ENCODE measurements at places on chromosomes 7 and 10.

DNA sequence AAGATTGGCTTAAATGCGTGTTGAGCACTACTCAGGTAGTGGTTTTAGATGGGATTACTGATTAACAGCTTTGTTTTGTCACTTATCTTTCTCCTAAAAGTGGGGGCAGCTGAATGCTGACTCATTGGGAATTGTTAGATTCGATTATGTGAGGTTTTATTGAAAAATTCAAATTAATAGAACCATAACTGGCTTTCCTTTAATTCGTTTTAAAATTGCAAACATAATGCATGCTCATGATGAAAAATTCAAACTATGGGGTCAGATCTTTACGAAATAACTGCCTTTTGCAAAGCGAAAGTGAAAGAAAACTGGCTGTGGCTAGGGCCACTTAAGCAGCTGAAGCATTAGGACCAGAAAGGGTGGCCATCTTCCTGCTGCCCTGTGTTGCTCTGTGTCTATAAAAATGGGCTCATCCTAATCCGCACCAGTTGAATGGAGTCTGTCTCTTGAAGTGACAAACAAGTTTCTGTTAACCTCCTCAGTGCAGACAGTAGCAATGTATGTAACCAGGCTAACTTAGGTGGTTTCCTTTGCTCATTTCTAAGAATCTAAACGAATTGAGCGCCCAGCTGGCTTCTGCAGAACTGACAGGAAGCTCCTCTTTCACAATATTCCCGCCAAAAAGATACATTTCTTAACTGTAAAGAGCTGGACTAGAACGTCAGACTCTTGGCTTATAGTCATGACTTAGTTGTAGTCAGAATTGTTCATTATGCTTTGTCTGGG is 27.8 kb downstream of the DENND10 start:
- DNase-seq, result no peak

DNA sequence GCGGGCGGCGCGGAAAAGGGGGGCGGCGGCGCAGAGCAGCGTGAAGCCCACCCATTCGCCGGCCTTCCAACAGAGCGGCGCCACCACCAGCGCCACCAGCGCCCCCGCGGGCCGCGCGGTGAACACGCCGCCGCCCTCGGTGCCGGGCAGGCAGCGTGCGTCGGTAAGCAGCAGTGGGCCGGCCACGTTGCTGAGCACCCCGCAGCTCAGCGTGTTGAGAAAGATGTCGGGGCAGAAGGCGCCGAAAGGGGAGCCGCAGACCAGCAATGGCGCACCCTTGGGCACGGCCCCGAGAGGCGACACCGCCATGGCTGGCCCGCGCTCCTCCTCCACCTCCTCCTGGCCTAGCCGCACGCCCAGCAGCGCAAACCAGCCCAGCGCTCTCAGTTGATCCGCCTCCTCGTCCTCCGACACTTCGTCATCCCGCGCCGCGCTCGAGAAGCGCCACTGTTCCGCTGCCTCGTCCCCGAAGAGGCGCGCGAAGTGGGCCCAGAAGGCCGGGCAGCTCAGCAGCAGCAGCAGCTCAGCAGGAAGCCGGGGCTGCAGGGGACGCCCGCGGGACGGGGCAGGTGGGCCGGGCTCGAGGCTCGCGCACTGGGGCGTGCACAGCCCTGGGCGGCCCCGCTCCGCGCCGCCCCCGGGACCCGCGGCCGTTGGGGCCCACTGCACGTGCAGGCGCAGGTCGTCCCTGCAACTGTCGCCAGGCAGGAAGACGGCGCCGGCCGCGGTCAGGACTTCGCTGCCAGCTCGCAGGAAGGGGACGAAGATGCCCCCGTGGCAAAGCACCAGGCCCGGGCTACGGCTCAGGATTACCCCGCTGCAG is 623 bp downstream of the TYSND1 start:
- peak; percentile 72 for DNase-seq

- no peak for DNase-seq
Observed at GRCh38 chr10:79298403-79299244, 48.6 kb upstream of the PPIF start.

GRCh38 chr10:63375859-63376258 is 89.9 kb downstream of the JMJD1C start:
- DNase-seq, result no peak

DNA sequence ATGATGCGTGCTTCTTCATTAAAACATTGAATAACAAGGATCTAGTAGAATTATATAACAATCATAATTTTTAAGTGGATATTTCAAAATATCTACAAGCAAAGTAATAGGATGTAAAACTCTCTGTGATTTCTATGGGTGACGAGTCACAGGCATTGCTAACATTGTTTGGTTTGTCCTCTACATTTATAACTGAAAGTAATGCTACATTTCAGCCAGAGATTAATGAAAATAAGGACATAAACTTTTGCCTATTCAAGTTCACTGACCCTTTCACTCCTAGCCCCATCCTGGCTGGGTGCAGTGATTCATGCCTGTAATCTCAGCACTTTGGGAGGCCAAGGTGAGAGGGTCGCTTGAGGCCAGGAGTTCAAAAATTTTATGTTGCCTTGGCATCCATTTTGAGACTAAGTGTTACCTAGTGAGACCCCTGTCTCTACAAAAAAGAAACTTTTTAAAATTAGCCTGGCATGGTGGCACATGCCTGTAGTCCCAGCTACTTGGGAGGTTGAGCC is 38.4 kb upstream of the HSPA12A start:
- no peak for DNase-seq

- DNase-seq, result no peak
Observed at GRCh38 chr10:72140850-72141249, 52.5 kb upstream of the SPOCK2 start.

GRCh38 chr7:50069613-50070012 is 23.4 kb downstream of the ZPBP start:
- peak; percentile 3 for DNase-seq

DNA sequence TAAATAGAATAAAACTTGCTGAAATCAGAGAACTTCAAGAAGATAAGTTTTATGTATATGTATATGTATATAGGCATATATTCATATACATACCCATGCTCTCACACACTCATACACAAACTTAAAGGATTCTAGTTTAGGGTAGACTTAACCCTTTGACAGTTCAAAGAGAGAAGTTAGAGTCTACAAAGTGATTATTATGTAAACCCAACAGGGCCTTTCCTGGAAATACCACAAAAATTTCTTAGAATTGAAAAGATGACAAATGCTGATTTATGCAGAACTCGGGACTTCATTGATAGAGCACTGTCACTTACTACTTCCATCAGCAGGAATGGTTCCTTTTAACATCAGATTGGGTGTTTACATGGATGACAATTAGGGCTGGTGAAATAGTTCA is 763.5 kb downstream of the AUTS2 start:
- DNase-seq, result no peak

GRCh38 chr10:51075873-51076229 is 1.6 kb downstream of the PRKG1 start:
- no peak for DNase-seq

DNA sequence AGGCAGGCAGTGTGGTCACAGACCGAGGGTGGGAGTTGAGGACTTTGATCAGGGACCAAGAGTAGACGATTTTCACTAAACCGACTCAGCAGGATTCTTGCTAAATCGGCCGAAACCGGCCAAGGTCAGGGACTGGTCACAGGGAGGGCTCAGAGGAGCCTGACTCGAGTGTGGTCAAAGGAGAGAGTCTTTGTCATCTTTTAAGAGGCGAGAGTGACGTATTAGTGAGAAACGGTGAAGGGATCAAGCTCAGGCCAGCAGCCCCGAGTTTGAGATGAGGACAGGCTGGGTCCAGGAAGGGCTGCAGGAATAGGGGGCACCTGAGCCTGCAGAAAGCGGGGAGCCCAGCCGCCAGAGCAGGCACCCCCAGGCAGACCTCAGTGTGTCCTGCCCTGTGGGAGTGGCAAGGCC is 41.6 kb upstream of the FAM20C start:
- no peak for DNase-seq

All from nucleus accumbens (tissue), 56 donors.